ENCODE measurements at places on chromosomes 1 and 21.

DNA sequence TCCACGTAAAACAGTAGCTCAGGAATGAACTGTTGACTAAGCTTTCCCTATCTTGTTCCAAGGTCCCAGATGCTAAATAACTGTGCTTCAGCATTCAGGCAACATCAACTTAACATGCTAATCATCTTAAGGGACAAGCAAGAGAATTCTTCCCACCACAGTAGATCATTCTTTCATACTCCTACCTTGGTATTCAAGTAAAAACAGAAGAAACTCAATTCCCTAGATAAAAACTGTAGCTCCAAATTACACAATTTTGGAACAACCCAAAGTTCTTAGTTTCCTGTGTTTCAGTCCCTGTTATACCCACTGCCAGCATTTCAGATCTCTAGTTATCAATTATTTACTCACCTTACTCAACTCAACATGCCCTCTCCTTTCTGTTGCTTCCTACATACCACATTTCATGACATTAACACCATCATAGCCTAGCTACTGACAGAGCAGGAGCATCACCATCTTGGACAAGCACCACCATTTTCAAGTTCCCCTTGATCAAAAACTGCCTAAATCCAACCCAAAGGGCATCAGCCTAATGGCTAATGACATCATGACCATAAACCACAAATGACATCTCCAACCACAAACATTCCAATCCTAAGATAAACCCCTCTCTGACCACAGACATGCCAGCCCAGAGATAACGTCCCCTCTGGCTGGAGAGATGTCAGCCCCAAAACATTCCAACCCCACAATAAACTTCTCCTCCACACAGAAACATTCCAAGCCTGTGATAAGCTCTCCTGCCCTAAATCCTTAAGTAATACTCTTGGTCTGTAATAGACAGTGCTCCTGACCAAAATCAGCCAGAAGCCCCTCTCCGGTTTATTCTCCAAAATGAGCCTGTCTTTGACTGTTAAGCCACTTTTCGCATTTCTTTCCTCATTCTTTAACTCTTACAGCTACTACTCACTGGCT is 191.2 kb downstream of the RERE start:
- peak; percentile 37 for DNase-seq

DNA sequence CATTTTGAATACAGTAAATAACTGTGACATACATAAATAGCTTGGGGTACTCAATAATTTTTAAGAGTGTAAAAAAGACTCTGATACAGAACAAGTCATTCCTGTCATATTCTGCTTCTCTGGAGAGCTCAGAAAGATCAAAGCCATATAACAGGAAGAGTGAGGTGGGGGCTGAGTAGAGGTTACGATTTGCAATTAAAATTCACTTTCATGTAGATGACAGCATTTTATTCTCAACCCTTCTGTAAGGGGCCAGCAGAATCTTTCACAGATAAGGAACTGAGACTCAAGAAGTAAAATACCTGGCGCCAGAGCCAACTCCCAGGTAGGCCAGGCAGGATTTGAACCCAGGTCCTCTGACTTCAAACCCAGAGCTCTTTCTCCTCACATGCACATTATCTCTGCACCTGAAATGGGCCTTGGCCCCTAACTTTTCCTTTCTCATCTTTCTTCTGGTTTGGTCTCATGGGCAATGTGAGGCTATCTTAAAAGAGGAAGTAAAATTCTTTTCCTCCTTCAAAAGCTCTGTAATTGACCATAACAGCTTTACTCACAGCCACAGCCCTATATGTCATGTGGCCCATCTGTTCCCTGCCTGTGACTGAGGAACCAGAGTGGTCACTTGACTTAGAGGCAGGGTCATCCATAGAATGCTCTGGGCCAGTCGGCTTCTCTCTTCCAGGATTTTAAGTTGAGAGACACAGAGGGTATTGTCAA is 80.9 kb upstream of the SYT6 start:
- no peak for DNase-seq

- no peak for DNase-seq
These were observed 283.9 kb downstream of the PBX1 start for GRCh38 chr1:164842870-164843269.

- DNase-seq = no peak
These were observed 62.2 kb downstream of the LRRC40 start for GRCh38 chr1:70143048-70143659.

DNA sequence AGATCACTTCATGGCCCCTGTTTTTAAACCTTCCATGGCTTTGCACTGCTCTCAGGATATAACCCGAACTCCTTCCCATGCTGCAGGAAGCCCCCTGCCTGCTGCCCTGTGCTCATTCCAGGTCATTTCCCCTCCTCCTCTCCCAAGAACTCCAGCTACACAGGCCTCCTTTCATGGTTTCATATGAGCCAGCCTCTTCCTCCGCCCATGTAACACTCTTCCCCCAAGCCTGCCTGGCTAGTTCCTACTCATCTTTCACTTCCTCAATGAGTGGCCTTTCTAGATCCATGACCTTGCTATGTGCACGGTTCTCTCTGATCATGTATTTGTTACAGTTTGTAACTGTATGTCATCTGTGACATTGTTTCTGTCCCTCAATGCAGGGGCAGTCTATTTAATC is 3.1 kb upstream of the NCF2 start:
- DNase-seq = no peak

- DNase-seq = no peak
These were observed 45.1 kb upstream of the SCCPDH start for GRCh38 chr1:246678816-246679793.

- DNase-seq = no peak
These were observed 11.1 kb downstream of the KRTAP19-1 start for GRCh38 chr21:30468900-30469714.

GRCh38 chr1:186418503-186418902 is 42.4 kb downstream of the PDC start:
- no peak for DNase-seq

DNA sequence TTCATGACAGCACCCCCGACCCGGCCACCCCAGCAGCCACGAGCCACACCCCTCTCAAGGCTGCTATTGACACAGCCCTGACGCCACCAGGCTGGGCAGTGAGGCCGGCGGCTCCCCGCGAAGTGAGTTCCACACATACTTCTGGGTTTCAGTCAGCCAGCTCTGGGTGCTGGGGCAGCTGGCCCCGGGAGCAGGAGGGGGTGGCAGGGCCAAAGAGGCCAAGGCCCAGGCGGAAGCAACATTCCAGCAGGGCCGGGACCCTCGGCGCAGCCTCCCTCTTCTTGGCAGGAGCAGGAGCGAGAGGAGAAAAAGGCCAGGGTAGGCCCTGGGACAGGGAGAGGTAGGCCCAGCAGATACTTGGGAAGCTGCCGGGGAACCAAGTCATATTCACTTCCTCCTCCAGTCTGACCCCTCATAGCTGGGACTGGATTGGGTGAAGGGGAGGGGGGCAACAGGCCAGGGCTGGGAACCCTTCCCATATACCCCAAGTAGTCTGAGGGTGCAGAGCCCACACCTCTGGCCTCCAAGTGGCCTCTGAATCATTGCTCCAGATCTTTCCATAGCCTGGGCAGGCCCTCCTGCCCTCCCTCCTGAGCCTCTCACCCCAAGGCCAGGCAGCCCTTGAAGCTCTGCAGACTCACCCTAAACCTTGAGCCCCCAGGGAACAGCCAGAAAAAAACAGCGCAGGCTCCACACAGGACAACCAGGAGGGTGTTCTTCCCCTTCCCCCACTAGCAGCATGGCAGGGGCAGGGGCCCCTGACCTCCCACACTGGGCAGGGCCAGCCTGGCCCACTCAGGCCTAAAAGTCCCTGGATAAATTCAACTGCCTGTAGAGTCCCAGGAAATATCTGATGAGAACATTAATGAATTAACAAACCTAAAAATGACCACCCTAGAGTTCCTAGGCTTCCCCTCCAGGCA is 5.7 kb downstream of the HSPG2 start:
- DNase-seq = peak; percentile 95

GRCh38 chr1:198734323-198735008 is 95.6 kb downstream of the PTPRC start:
- no peak for DNase-seq

GRCh38 chr1:48526008-48526710 is 54.2 kb upstream of the SPATA6 start:
- no peak for DNase-seq

- no peak for DNase-seq
These were observed 31.8 kb downstream of the ABCG1 start for GRCh38 chr21:42250422-42251403.

DNA sequence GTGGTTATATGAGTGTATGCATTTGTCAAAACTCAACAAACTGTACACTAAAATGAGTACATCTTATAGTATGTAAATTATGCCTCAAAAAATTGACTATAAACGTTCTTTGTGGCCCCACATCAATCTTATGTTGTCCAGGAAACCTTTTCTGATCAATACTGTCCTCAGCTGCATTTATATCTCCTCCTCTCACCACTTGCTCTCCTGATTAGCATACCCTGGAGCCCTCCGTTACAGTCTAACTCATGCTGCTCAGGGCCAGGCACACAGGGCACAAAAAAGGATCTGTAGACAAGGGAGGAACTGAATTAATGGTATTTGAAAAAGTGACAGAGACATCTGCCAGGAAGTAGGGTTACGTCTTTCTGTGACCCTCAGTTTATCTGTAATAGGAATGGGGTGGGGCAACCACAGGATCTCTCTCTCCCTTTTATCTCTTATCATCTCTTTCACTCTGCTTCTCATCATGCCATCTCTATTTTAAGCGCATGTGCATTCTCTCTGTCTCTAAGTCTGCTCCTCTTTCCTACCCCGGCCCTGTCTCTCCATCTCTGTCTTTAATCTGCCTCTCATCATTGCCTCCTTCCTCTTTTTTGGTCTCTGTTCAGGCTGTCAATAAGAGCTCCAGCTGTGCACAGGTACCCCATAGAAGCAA is 7.0 kb upstream of the TAL1 start:
- no peak for DNase-seq

DNA sequence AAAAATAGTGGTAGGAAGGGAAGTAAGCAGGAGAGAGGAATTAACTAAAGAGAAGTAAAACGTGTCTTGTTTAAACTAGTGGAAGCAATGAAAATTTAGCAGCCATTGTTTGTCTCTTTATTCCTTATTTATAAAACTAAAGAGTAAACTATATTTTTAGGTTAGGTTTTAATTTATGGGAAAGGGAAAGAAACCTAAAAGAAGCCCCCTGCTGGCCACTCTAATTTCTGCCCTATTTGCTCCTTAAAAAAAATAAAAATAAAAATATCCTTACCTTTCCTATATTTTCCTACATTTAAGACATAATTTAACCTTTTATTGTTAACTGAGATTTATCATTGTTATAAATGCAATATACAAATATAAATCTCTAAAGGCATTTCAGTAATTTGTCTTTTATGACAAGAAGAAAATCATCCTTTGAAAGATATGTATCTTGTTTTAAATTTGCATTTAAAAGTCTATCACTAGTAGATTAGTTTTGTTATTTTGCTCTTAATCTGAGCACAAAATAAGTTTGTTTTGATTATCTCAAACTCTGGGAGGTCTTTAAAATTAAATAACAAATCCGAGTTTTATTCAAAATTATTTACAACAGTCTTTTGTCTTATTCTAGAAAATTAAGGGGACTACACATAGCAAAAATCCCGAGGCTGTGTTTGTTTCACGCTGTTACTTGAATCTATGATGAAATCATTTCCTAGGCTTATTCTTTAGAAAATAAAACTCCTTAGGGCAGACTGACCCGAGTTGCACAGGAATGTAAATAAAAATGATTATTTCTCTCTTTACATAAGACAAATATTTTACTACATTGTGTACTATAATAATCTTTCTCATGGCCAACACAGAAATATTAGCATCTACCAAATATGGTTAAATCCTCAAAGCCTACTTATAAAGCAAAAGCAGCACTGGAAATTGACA is 201.7 kb downstream of the NRIP1 start:
- no peak for DNase-seq

GRCh38 chr1:226867461-226868054 is 2.9 kb upstream of the PSEN2 start:
- DNase-seq = no peak

- DNase-seq = no peak
These were observed 19.7 kb downstream of the MRPL37 start for GRCh38 chr1:54219688-54220003.

DNA sequence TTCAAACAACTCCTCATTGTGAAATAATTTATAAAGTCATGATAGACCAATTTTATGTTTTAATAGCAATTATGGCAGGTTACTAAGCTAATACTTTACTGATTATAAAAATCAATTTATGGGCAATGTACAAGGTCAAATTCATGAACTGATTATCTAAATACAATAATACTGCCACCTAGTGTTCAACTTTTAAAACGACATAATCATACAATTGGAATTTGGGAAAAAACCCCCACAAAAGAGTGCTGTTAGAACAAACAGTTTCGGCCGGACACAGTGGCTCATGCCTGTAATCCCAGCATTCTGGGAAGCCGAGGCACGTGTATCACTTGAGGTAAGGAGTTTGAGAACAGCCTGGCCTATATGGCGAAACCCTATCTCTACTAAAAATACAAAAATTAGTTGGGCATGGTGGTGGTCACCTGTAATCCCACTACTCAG is 14.0 kb downstream of the GTF2B start:
- DNase-seq = no peak

DNA sequence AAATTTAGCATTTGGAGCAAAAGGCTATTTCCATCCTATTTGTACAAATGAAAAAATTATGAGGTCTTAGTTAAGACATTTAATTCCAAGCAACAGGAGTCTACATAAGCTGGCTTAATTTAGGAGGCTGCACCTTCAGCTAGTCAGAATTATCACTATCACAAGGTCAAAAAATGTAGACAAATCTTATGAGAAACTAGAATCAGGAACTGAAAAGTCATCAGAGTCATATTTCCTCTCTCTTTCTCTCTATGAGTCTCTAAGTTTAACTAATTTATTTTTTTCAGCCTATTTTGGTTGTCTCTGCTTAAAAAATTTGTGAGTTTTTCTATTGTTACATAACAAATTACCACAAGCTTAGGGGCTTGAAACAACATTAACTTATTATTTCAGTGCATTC is 807.1 kb upstream of the PRMT6 start:
- no peak for DNase-seq

DNA sequence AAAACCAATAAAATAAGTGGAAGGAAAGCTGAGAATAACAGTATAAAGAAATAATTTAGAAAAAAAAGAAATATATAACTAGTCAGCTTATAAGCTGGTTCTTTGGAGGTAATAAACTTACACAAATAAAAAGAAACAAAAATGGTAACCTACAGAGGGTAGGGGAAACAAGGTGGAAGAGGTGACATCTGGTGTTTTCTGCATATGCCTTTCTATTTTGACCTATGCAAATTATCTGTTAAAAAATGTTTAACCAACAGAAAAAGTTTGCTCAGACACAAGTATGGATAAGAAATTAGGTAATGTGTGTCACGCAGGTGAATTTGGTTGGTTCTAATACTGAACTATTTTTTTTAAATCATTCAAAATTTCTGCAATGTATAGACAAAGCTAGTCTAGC is 53.6 kb upstream of the DMRTA2 start:
- no peak for DNase-seq

Measured in osteoblast (primary cell).